ENCODE measurements at places on chromosomes 2 and 18. TPM values are rescaled to one million over a fixed set of nuclear protein-coding genes. Genes with fewer than 3 reads are reported as not detected.

Gene PAIP2B
- total RNA-seq: 0.30 TPM

Gene CCDC121
- total RNA-seq: 4.4 TPM

Gene PDE1A
- total RNA-seq: 0.17 TPM

Gene SLC11A1
- 0.20 TPM for total RNA-seq

Gene PKDCC
- 20.6 TPM for total RNA-seq

Gene DYSF
- total RNA-seq: 0.55 TPM

Gene EDAR
- 0.03 TPM for total RNA-seq

Gene CD207
- total RNA-seq: not detected

Gene C2orf15
- total RNA-seq: 0.64 TPM

Gene IL36G
- not detected for total RNA-seq

Gene NT5C1B
- total RNA-seq: not detected

Gene GALNT1
- 78.1 TPM for total RNA-seq

Gene L3MBTL4
- not detected for total RNA-seq

Gene VWC2L
- total RNA-seq: not detected

Gene OR6B2
- not detected for total RNA-seq

Gene AQP4
- not detected for total RNA-seq

Gene TUBA3E
- 0.62 TPM for total RNA-seq

Gene CCT7
- 868 TPM for total RNA-seq

Gene TCF23
- total RNA-seq: not detected

Gene SCYGR4
- not detected for total RNA-seq

Gene SLC4A5
- 0.11 TPM for total RNA-seq

Gene TEX44
- total RNA-seq: not detected

Gene DIPK1C
- not detected for total RNA-seq

Gene MC4R
- not detected for total RNA-seq

Gene SLC8A1
- 0.26 TPM for total RNA-seq

Gene DNAJC5G
- total RNA-seq: not detected

Gene CIB4
- 0.50 TPM for total RNA-seq

Gene NEUROD1
- not detected for total RNA-seq

Gene GPAT2
- not detected for total RNA-seq

Gene MAP3K19
- not detected for total RNA-seq

Gene TMEM169
- 0.42 TPM for total RNA-seq

Gene REG1B
- not detected for total RNA-seq

Gene CHST10
- 14.6 TPM for total RNA-seq

Gene SLC38A11
- not detected for total RNA-seq

Gene AKAIN1
- not detected for total RNA-seq

Gene CRACDL
- total RNA-seq: 3.2 TPM

Gene UCN
- 2.5 TPM for total RNA-seq
